Astrocyte (in vitro differentiated cells and primary cell): ENCODE measurements at places on chromosomes 13 and 19. TPM values are rescaled to one million over a fixed set of nuclear protein-coding genes. Genes with fewer than 3 reads are reported as not detected.

- H3K27me3 ChIP-seq: no peaks in the 10 kb centered on the region
- no peak overlapping the region for H3K4me3 ChIP-seq
- no peaks in the 10 kb centered on the region for H3K4me1 ChIP-seq
- DNase-seq: peak; percentile 0
- no peak overlapping the region for H3K27ac ChIP-seq
Measured at GRCh38 chr13:87777387-87777786, 106.2 kb downstream of the SLITRK5 start.

- H3K4me3 ChIP-seq: no peak overlapping the region
- no peak for DNase-seq
- H3K27me3 ChIP-seq: no peaks in the 10 kb centered on the region
- H3K4me1 ChIP-seq: peaks cover 36% of the 10 kb centered on the region
- no peak overlapping the region for H3K27ac ChIP-seq
Measured at GRCh38 chr13:97110936-97111335, 111.2 kb upstream of the MBNL2 start.

DNA sequence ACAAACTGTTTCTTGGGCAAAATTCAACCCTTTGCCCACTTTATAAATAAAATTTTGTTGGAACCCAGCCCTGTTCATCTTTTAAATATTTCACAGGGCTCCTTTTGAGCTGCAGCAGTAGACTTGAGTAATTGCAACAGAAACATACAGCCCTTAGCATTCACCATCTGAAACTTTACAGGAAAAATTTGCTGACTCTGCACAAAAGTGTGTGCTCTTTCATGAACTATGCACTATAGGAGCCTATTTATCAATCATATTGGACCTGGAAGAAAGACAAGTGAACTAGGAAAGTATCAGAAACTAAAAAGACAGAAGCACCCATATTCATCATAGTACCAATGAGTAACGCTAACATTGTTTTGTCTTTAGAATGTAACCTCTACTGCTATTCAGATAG, 406.9 kb upstream of the SLC10A2 start:
- H3K27ac ChIP-seq: no peak overlapping the region
- H3K4me3 ChIP-seq: no peak overlapping the region
- no peaks in the 10 kb centered on the region for H3K27me3 ChIP-seq
- H3K4me1 ChIP-seq: no peaks in the 10 kb centered on the region

DNA sequence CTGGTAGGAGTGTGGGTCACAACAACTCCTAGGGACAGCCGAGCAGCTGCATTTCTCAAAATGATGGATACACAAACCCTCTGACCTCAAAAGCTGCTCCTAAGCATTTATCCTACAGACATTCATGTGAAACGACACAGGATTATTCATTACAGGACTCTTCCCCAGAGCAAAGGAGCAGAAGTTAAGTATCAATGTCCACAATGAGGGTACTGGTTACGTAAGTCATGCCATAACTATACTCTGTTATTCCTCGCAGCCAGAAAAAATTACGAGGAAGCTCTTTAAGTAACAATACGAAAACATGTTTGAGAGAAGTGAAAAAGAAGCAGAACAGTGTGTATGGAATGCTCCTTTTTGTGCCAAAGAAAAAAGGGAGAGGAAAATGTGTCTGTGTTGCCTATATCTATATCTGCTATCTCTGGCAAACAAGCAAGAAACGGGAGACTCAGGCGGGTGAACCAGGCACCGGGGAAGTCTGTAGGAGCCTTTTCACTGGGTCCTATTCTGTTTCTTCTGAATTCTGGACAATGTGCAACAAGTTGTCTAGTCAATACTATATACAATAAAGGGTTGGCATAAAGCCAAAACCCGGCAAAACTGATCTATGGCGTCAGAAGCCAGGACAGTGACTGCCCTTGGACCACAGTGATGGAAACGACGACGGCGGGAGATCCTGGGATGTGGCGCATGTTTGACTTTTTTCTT, 1.3 kb downstream of the ISOC2 start:
- no peak overlapping the region for H3K27ac ChIP-seq
- peaks cover 2% of the 10 kb centered on the region for H3K27me3 ChIP-seq
- no peaks in the 10 kb centered on the region for H3K36me3 ChIP-seq
- H3K4me1 ChIP-seq: peaks cover 9% of the 10 kb centered on the region
- peak overlapping the region; percentile 83 for H3K4me3 ChIP-seq
- DNase-seq: no peak

DNA sequence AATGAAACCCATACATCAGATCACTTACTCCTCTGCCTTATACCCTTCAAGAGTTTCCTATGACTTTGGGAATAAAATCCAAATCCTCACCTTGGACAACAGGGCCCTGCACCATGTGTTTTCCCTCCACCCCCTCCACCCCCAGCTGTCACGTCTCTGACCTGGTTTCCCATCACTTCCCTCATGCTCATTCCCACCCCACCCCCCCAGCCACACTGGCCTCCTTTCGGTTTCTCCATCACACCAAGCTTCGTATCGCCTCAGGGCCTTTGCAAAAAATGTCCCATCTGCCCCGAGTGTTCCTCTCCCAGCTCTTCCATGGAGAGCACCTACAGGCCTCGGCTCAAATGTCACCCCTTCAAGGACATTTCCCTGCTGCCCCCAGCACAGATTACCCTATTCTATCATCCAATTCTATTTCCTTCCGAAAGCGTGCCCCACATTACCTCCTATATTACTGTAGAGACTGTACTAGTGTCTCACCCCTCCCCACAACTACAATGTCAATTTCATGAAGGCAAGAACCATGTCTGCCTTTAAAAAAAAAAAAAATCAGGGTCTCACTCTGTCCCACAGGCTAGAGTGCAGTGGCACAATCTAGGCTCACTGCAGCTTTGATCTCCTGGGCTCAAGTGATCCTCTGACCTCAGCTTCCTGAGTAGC, 16.8 kb upstream of the FFAR2 start:
- no peaks in the 10 kb centered on the region for H3K27me3 ChIP-seq
- H3K4me1 ChIP-seq: no peaks in the 10 kb centered on the region
- DNase-seq: no peak

Gene CEBPA
- total RNA-seq: 0.45 and 0.50 TPM in 2 replicates

Gene SIGLEC5
- total RNA-seq: not detected in 2 replicates
